ENCODE measurements at places on chromosomes 12 and 14. TPM values are rescaled to one million over a fixed set of nuclear protein-coding genes. Genes with fewer than 3 reads are reported as not detected.

GRCh38 chr12:131511391-131511802 is 199.5 kb upstream of the SFSWAP start:
- no peaks in the 10 kb centered on the region for H3K36me3 ChIP-seq
- H3K4me3 ChIP-seq: no peak overlapping the region
- no peak overlapping the region for H3K27ac ChIP-seq
- no peaks in the 10 kb centered on the region for H3K27me3 ChIP-seq
- DNase-seq: no peak
- H3K4me1 ChIP-seq: no peaks in the 10 kb centered on the region

GRCh38 chr12:5505751-5506150 is 73.8 kb downstream of the NTF3 start:
- H3K27ac ChIP-seq: peak overlapping the region; percentile 7
- no peaks in the 10 kb centered on the region for H3K36me3 ChIP-seq
- H3K27me3 ChIP-seq: no peaks in the 10 kb centered on the region
- no peak for DNase-seq
- H3K4me1 ChIP-seq: peaks cover 23% of the 10 kb centered on the region
- H3K4me3 ChIP-seq: no peak overlapping the region

DNA sequence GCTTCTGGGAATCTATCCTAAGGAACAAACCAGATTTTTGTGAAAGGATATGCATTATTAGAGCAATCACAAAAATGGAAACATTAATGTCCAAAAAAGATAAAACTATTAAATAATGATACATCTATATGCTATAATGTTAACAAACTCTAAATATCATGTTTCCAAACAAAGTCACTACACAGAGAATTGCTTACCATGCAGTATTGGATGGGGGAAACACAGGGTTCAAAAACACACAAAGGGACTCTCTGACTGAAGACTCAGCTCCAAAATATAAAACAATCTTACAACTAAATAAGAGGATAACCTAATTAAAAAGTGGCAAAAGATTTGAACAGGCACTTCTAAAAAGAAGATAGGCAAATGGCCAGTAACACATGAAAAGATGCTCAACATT is 304.2 kb downstream of the DPF3 start:
- H3K4me1 ChIP-seq: no peaks in the 10 kb centered on the region
- no peaks in the 10 kb centered on the region for H3K36me3 ChIP-seq
- H3K27me3 ChIP-seq: 0 out of 2 replicates have a peak, but pooled peaks cover 2% of the 10 kb centered on the region
- no peak for DNase-seq

- no peaks in the 10 kb centered on the region for H3K27me3 ChIP-seq
- H3K27ac ChIP-seq: no peak overlapping the region
- no peak for DNase-seq
- H3K36me3 ChIP-seq: no peaks in the 10 kb centered on the region
- H3K4me1 ChIP-seq: no peaks in the 10 kb centered on the region
These were observed 130.9 kb upstream of the PLEKHA5 start for GRCh38 chr12:18998343-18999261.

- no peak overlapping the region for H3K4me3 ChIP-seq
- no peaks in the 10 kb centered on the region for H3K27me3 ChIP-seq
- no peaks in the 10 kb centered on the region for H3K4me1 ChIP-seq
- no peak for DNase-seq
- H3K36me3 ChIP-seq: no peaks in the 10 kb centered on the region
These were observed 168.7 kb upstream of the CPNE8 start for GRCh38 chr12:39074063-39074462.

DNA sequence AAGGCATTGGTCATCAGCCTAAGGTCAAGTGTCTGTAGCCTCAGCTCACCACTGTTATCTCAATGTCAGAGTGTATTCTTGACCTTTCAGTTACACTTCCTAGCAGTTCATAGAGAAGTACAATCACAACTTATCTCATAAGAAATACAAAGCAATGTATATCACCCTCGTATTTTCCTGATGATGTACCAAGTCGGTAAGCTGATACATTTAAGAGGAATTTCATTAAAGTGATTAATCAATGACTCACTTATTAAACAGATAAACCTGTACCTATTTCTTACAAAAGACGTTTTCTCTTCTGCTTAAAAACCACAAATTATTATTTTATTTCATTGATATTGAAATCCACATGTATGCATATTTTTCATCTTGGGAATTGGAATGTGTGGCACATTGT is 3.9 kb upstream of the PRB3 start:
- no peaks in the 10 kb centered on the region for H3K36me3 ChIP-seq
- no peaks in the 10 kb centered on the region for H3K27me3 ChIP-seq
- H3K4me1 ChIP-seq: no peaks in the 10 kb centered on the region
- no peak overlapping the region for H3K4me3 ChIP-seq

GRCh38 chr12:67217647-67218046 is 51.5 kb upstream of the CAND1 start:
- DNase-seq: no peak

GRCh38 chr14:103225062-103225461 is 101.8 kb downstream of the TNFAIP2 start:
- no peak overlapping the region for H3K27ac ChIP-seq
- no peaks in the 10 kb centered on the region for H3K36me3 ChIP-seq
- H3K4me1 ChIP-seq: no peaks in the 10 kb centered on the region
- DNase-seq: no peak
- H3K27me3 ChIP-seq: no peaks in the 10 kb centered on the region

DNA sequence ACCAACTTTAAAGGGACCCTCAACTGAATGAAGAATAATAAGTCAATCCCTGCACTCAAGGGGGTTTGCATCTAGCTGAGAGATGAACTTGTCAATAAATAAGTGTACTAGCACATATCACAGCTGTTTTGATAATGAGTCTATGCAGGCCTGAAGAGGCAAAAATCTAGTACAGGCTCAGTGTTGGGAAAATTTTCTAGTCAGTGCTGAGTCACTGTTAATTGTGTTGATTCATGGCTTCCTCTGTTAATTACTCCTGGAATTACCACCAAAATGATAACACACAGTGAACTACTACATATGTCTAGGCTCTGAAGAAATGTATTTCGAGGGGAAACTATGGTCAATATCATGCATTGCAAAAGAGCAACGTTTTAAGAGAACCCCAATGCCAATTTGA is 18.9 kb downstream of the SNRPF start:
- no peaks in the 10 kb centered on the region for H3K36me3 ChIP-seq
- no peak overlapping the region for H3K27ac ChIP-seq
- no peaks in the 10 kb centered on the region for H3K27me3 ChIP-seq
- H3K4me1 ChIP-seq: no peaks in the 10 kb centered on the region
- no peak for DNase-seq

DNA sequence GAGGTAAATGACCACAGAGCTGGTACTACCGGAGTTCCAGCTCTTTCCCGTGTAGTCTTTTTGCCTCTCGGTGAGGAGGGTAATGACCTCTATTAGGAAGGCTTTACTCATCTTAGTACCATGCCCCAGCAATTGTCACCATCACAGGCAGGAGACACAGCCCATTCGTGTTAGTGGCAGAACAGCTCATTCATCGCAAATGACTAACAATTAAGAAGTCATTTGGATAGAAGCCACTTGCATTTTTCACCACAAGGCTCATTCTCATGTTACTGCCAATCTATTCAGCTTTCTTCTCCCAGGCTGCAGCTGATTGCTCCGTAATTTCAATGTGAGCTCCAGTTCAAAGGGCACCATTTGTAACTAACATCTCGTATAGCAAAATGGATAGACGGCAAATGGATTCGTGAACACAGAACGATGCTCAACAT is 718.8 kb upstream of the TMEM132C start:
- H3K4me1 ChIP-seq: no peaks in the 10 kb centered on the region
- no peak overlapping the region for H3K27ac ChIP-seq
- DNase-seq: no peak
- no peaks in the 10 kb centered on the region for H3K27me3 ChIP-seq
- no peaks in the 10 kb centered on the region for H3K36me3 ChIP-seq
- H3K4me3 ChIP-seq: no peak overlapping the region

GRCh38 chr14:91893669-91894068 is 26.3 kb upstream of the TC2N start:
- H3K4me3 ChIP-seq: no peak overlapping the region
- H3K36me3 ChIP-seq: no peaks in the 10 kb centered on the region
- no peak for DNase-seq
- H3K27me3 ChIP-seq: no peaks in the 10 kb centered on the region

GRCh38 chr14:103346286-103346685 is 12.2 kb downstream of the EIF5 start:
- H3K27ac ChIP-seq: no peak overlapping the region
- H3K36me3 ChIP-seq: peaks cover 2% of the 10 kb centered on the region
- peaks cover 7% of the 10 kb centered on the region for H3K4me1 ChIP-seq
- no peaks in the 10 kb centered on the region for H3K27me3 ChIP-seq
- H3K4me3 ChIP-seq: no peak overlapping the region
- no peak for DNase-seq

DNA sequence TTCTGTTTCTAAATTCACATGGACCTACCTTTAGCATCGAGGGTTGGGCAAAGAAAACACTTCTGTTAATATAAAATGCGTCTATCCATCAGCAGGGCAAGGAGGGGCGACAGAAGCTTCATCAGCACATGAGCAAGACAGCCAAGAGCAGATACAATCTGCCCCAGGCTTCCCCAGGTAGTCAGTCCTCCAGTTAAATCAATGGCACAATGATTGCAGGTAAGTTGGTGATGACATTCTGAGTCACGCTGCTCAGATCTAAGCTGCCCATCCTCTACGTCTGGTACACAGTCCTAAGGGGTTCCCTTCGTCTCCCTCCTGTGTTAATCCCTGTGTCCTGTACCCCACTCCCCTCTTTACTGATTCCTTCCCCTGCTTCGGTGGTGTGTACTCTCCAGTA is 38.8 kb downstream of the MAP3K9 start:
- DNase-seq: no peak
- no peaks in the 10 kb centered on the region for H3K36me3 ChIP-seq
- no peak overlapping the region for H3K27ac ChIP-seq
- H3K4me3 ChIP-seq: no peak overlapping the region
- H3K4me1 ChIP-seq: no peaks in the 10 kb centered on the region
- no peaks in the 10 kb centered on the region for H3K27me3 ChIP-seq

GRCh38 chr12:51846911-51847642 is 1.4 kb downstream of the FIGNL2 start:
- peaks cover 33% of the 10 kb centered on the region for H3K4me1 ChIP-seq
- DNase-seq: peak; percentile 67
- peak overlapping the region; percentile 46 for H3K27ac ChIP-seq
- H3K36me3 ChIP-seq: no peaks in the 10 kb centered on the region
- no peaks in the 10 kb centered on the region for H3K27me3 ChIP-seq
- peak overlapping the region; percentile 83 for H3K4me3 ChIP-seq

GRCh38 chr12:52836042-52836466 is 1.9 kb upstream of the KRT79 start:
- no peaks in the 10 kb centered on the region for H3K36me3 ChIP-seq
- peaks cover 10% of the 10 kb centered on the region for H3K4me1 ChIP-seq
- no peak overlapping the region for H3K4me3 ChIP-seq
- no peak for DNase-seq
- H3K27me3 ChIP-seq: no peaks in the 10 kb centered on the region

- H3K4me1 ChIP-seq: 0 out of 2 replicates have a peak, but pooled peaks cover 2% of the 10 kb centered on the region
- no peaks in the 10 kb centered on the region for H3K27me3 ChIP-seq
- H3K4me3 ChIP-seq: no peak overlapping the region
These were observed 80.7 kb upstream of the METAP2 start for GRCh38 chr12:95393191-95393790.

- DNase-seq: no peak
- H3K4me1 ChIP-seq: peaks cover 18% of the 10 kb centered on the region
- H3K4me3 ChIP-seq: no peak overlapping the region
These were observed 358.7 kb upstream of the TMPO start for GRCh38 chr12:98156697-98157096.

DNA sequence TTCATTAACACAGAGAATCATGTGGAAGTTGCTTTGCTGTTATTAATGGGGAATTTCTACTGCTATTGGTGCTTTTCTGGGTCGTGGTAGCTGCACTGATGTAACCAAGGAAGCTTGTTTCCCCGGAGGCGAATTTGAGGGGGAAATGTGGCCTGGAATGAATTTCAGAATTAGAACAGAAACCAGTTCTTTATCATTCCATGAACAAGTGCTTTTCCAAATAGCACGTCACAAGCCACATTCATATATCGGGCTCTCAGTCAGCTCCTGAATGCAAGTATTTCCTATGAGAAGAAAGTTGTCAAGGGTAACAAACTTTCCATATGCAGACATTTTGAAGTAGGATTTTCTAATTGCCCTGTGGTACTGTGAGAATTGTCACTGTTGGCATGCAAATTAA is 1353.2 kb downstream of the AACS start:
- DNase-seq: no peak
- H3K27me3 ChIP-seq: no peaks in the 10 kb centered on the region
- H3K27ac ChIP-seq: no peak overlapping the region

GRCh38 chr12:130147875-130148596 is 14.2 kb upstream of the FZD10 start:
- H3K4me3 ChIP-seq: no peak overlapping the region
- no peaks in the 10 kb centered on the region for H3K4me1 ChIP-seq
- H3K36me3 ChIP-seq: no peaks in the 10 kb centered on the region
- no peak for DNase-seq
- H3K27me3 ChIP-seq: no peaks in the 10 kb centered on the region
- H3K27ac ChIP-seq: no peak overlapping the region

DNA sequence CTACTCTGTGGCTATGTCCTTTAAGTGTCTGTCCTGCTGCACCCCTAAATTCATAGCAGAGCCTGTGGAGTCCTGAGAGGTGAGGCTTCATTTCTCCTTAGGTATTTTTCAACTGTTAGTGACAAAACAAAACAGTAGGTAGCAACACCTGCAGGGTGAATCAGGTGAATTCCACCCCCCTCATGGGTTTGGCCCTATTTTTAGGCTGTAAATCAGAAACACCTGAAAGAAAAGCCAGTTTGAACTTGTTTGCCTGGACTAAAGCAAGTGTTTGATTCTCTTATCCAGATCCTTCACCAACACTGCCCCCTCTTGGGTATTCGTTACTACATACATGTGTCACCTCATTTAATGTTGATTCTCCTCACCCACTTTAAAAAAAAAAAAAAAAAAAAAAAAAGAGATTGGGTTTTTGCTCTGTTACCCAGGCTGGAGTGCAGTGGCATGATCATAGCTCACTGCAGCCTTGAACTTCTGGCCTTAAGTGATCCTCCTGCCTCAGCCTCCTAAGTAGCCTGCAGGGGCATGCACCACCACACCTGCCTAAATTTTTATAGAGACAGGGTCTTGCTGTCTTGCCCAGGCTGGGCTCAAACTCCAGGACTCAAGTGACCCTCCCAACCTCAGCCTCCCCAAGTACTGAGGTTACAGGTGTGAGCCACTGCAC is 10.3 kb downstream of the TBPL2 start:
- no peaks in the 10 kb centered on the region for H3K36me3 ChIP-seq
- DNase-seq: peak; percentile 69
- no peak overlapping the region for H3K27ac ChIP-seq
- no peak overlapping the region for H3K4me3 ChIP-seq

- no peak for DNase-seq
- no peaks in the 10 kb centered on the region for H3K4me1 ChIP-seq
- no peaks in the 10 kb centered on the region for H3K27me3 ChIP-seq
- H3K36me3 ChIP-seq: no peaks in the 10 kb centered on the region
- no peak overlapping the region for H3K27ac ChIP-seq
- no peak overlapping the region for H3K4me3 ChIP-seq
These were observed 37.2 kb upstream of the TDRD9 start for GRCh38 chr14:103890821-103891666.

- H3K4me1 ChIP-seq: no peaks in the 10 kb centered on the region
- H3K27ac ChIP-seq: no peak overlapping the region
- no peak for DNase-seq
- no peak overlapping the region for H3K4me3 ChIP-seq
- H3K36me3 ChIP-seq: no peaks in the 10 kb centered on the region
These were observed 138.5 kb downstream of the DICER1 start for GRCh38 chr14:95018821-95019220.

KRT77 gene
- total RNA-seq: not detected

RNF212B gene
- not detected for total RNA-seq

LRRC43 gene
- total RNA-seq: not detected

PIWIL1 gene
- total RNA-seq: 5.1 TPM

SERPINA4 gene
- total RNA-seq: 6.3 TPM

KRT85 gene
- not detected for total RNA-seq

LRRK2 gene
- 0.11 TPM for total RNA-seq

GPR132 gene
- not detected for total RNA-seq

OR4E2 gene
- total RNA-seq: not detected

All from Caco-2 (cell line).